ENCODE measurements at places on chromosomes 2 and 18.

GRCh38 chr2:235669983-235670962, 176.4 kb downstream of the AGAP1 start:
- DNase-seq, result peak; percentile 71

GRCh38 chr2:218020281-218020680, 17.5 kb upstream of the TNS1 start:
- DNase-seq, result no peak

GRCh38 chr2:162890690-162891311, 52.2 kb upstream of the KCNH7 start:
- peak; percentile 78 for DNase-seq

DNA sequence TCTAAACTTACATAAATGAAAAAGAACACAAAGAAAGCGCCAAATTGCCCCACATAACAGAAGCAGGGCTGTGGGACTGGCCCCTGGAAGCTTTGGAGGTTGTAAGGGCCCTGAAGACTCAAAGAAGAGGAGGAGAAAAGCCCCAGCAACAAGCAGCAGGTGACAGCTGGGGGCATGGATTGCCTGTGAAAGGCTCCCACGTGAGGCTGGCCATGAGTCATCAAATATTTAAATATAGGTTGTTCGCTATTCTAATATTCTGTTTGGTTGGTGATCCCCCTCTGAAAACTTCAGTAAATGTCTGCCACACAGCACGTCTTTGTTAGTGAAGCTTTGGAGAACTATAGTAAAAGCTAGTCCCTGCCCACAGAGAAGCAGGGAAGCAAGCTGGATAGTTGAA, 132.4 kb downstream of the MREG start:
- no peak for DNase-seq

DNA sequence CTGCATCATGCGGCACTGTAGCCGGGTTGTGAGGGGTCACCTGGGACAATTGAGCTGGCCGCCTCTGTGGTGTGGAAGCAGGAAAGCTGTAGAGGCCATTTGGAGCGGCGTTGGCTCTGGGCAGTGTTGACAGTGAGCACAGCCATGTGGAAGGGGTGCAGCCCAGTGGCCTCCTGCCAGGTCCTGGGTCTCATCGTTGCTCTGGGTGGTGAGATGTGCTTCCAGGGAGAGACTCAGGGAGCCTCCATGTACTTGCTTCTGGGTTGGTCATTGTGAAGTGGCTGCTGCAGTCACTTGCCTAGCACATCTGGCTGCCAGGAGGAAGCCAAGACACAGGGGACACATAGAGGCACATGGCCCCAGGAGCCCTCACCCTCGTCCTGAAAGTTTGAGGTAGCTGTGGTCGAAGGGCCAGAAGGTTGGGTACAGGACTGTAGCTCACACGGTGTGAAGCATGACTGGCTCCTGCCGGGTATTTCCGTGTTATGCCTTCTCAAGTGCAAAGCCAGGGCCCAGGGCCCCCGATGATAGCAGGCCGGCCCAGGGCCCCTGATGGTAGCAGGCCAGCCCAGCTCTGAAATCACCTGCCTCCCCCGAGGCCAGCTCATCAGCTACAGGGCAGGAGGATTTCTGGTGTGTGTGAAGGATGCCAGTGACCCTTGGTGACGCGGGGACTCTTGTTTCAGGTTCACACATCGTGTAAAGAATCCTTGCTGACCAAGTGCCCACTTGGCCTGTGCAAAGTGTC, 82.6 kb downstream of the DGKD start:
- DNase-seq, result no peak

DNA sequence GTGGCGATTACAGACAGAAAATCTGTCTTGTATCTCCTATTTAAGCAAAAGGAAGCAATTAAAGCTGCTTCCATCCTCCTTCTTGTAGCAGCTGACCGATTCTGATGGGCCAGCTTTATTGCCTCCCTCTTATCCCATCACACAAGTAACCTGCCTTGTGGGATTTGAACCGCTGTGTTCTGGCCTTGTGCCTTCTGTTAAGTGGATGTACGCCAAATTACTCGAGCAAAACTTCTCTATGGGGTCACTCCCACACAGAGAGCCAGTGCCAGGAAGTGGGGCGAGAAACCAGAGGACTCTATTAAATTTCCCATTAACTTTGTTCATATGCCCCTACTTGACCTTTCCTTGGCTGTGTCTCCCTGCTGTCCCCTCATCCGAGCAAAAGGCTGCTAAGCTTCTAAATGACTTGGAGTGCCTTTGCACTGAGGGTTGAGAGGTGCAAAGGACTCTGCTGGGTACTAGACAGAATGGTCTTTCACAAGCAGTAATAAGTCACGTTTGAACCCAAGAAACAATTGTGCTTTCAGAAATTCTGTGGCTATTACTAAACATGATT, 672.5 kb downstream of the MBD2 start:
- DNase-seq, result no peak

DNA sequence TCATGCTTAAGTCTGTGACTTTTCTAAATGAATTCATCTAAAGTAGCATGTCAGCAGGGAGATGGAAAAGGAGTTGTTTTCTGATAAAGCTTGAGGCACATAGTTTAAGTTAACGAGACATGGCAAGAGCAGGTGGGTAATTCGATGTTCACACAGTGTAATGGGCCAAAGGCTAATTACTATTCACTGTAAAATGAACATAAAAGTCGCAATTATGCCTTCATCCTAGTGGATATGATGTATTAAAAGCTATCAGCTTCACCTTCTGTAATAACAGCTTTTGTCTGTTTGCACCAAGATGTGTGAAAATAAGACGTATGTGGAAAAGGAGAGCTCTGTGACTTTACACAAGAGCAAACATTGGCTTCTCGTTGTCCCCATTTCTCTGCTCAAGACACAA, 94.2 kb upstream of the CDH20 start:
- no peak for DNase-seq

DNA sequence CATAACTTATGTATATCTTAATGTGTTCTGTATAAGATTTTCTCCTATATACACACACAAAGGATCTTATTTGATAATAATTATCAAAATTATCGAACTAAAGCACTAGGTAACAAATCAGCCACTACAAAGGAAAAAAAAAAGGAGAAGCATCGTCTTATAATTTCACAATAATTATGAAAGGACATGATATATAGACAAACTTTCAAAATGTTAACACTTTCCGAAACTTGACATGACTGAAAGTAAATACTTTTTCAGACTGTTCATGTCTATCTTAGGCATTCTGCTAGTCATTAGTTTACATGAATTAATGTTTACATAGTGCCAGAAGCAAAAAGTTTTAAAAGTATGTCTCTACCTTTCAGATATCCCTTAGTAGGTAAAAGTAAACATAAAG, 7.3 kb upstream of the NR4A2 start:
- DNase-seq, result no peak

DNA sequence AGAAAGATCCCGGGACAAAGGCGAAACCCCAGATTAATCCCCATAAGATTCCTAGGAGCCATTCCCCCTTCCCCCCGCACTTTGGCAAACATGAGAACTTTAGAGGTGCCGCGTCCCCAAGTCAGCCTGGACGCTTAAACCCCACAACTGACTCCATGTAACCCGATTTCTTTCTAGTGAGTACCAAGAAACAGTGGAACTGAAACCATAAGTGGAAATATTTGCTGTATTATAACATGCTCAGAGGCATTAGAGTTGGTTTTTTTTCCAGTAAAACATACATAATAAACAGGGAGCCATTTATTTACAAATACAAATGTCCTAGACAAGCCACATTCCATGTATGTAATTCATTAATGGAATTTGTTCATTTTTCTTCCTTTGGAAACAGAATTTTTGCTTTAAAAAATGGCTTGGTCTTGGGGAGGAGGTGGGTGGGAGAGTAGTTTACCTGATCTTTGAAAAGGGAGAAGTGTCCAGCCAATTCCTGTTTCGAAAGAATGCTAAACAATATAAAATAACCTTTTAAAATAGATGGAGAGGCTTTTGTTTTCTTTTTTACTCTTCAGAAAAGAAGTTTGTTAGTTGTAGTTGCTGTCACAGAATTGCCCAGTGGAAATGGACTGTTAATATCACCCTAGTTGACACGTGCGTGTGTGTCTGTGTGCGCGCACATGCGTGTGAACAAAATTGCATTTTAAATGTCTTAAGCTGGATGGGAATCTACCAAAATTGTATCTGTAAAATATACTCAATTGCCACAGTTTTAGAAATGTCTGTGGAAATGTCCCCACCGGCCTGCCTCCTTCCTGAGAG, 10.6 kb downstream of the POU3F3 start:
- DNase-seq, result no peak

DNA sequence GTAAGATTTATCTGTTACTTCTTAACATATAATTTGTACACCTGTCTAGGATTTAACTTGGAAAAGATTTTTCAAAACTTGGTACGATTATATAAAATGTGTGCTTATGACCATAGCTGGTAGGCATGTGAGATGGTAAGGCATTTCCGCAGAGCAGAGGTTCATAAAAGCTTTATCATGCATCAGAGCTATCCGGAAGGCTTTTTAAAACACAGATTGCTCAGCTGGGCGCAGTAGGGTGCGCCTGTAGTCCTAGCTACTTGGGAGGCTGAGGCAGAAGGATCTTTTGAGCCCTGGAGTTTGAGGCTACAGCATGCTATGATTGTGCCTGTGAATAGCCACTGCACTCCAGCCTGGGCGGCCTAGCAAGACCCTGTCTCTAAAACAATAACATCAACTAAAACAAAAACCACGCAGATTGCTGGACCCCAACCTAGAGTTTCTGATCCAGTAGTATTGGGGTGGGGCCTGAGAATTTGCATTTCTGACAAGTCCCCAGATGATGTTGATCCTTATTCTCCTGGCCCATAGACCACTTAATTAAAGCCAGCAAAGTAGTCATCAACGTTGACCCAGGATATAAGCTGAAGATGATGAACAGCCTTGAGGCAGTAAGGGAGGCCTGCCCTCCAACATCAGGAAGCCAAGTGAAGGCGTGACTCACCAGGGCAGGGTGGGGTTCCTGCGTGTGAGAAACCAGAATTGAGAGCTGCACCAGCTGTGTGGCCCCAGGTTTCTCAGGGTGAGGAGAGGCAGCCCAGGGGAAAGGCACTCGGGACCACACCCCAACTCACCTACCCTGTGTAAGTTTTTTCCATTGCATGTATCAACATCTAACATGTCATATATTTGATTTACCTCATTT, 21.6 kb upstream of the SLC20A1 start:
- DNase-seq, result peak; percentile 72

- peak; percentile 59 for DNase-seq
These were observed 1668.7 kb downstream of the SUCLG1 start for GRCh38 chr2:82790206-82791021.

GRCh38 chr2:90221300-90221651, 1529.8 kb downstream of the RPIA start:
- DNase-seq, result no peak

DNA sequence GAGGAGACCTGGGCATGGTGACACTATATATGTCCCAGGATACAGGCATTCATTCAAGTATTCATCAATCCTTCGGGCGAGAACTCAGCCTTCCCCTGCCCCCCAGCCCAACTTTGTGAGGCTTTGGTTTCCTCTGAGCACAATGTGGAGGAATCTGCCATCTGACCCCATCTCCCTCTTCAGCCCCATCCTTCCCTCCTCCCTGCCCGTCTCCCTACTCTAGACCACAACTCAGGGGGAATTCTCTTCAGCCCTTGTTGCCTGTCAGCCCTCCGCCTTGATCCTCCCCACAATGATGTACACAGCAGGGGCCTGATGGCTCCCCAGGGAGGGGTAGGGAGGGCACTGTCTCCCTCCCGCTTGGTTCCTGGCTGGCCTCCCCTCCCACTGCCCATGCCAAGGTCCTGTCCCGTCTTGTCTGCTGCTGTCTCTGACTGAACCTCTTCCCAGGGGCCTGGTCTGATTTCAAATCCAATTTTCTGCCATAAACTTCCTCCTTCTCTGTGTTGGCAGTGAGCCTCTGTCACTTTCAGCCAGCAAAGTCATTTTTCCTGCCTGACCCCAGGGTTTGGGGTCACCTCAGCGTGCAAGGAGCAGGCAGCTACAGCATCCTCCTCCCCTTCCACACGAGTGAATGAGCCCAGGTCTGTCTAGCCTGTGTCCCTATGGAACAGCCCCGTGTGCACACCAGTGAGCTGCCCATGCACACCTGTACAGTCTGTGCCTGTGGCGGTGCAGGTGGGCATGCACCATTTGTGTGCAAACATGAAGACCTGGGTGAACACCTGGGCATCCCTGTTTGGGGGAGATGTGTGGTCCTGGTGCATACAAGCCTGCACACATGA, 197.3 kb downstream of the CELF4 start:
- no peak for DNase-seq

DNA sequence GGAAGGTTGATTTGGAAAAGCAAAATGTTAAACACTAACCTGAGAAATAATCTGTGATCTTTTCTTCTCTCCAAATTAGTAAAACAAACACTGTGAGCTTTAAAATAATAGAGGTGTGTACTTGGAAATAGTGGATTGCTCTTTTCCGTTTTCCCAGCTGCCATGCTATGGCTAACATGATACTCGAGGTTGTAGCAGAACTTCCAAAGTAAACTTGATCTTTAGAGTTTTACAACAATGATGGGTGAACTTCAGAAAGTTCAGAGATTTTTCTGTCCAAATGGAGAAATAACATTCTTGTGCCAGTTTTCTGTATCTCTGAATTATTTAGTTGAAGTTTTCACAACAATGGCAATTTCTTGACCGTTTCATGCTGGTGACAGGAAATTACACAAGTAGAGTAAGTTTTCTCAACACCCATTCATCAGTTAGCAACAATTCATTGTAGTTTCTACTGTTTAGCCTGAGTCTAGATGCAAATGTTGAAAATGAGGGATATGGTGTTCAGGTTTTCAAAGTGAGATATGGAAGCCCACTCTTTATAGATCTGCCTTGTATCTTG, 135.3 kb upstream of the CTAGE1 start:
- no peak for DNase-seq

- no peak for DNase-seq
These were observed 6.5 kb downstream of the SCN3A start for GRCh38 chr2:165197346-165197745.

- DNase-seq, result no peak
These were observed 19.1 kb upstream of the TEX51 start for GRCh38 chr2:126879348-126880298.

DNA sequence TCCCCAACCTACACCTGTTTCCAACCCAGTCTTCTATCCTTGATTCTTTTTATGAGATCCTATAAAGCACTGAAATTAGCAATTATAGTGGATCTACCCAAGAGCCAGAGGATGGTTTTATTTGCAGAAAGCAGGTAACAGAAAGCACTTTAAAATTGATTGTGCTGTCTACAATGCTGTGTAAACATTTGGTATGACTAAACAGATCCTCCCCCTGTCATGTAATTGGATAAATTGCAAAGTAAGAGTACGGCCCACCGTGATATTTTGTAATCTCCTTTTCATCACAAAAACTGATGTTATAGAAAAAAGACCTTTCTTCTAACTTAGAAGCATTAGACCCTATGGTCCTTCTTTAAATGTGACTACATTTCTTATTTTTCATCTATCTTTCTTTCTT, 11.3 kb upstream of the PPP3R1 start:
- no peak for DNase-seq

- peak; percentile 32 for DNase-seq
These were observed 75.9 kb downstream of the HRH4 start for GRCh38 chr18:24536326-24536725.

DNA sequence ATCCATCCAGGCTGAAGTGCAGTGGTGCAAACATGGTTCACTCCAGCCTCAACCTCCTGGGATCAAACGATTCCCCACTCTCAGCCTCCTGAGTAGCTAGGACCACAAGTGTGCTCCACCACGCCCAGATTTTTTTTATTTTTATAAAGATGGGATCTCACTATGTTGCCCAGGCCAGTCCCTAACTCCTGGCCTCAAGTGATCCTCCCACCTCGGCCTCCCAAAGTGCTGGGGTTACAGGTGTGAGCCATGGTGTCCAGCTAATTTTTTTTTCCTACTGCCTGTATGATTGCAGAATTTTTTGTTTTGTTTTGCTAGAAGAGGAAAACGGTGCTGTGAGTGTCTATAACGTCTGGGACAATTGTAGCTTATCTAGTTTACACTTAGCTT, 38.3 kb downstream of the ADI1 start:
- no peak for DNase-seq
